LHCN-M2 (cell line): ENCODE measurements at places on chromosomes 12 and 14. TPM values are rescaled to one million over a fixed set of nuclear protein-coding genes. Genes with fewer than 3 reads are reported as not detected.

DNA sequence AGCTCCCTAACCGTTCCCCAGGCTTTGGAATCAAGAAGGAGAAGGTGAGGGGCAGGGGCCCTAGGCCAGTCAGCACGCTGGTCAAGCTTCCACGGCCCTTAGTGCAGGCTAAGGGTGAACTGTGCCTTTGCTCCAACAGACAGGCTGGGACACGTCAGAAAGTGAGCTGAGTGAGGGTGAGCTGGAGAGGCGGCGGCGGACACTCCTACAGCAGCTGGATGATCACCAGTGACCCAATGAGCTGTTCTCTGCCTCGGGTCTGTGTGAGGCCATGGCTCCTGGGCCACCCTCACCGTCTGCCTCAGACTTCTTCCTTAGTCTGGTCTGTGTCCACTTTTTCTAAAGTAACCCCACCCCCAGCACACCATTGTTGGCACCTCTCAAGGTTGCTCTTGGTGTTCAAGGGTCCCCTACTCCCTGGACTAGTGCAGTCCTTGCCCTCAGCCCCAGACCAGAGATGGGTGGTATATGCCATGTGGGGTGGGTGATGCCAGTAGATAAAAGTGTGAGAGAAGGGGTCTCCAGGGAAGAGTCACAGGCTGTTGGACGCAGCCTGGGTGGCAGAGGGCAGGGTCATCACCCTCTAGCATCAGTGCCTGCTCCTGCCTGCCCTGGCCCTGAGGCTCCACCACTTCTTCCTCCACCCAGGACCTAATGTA lies 20.7 kb downstream of the PRPF40B start:
- no peak for DNase-seq

GRCh38 chr12:25830456-25830855 lies 128.0 kb upstream of the RASSF8 start:
- DNase-seq: no peak

DNA sequence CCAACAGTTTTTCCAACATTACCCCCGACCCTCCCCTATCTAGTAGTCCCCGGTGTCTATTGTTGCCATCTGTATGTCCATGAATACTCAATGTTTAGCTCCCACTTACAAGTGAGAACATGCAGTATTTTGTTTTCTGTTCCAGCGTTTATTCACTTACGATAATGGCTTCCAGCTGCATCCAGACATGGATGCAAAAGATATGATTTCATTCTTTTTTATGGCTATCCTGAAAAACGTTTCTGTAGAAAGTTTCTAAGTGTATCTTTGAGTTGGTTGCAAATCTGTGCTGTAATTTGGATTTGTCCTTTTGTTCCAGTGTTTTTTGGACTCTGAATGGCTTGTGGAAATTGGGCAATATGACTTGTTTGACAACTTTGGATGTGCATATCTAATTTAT lies 11.7 kb downstream of the SP1 start:
- DNase-seq: no peak

DNA sequence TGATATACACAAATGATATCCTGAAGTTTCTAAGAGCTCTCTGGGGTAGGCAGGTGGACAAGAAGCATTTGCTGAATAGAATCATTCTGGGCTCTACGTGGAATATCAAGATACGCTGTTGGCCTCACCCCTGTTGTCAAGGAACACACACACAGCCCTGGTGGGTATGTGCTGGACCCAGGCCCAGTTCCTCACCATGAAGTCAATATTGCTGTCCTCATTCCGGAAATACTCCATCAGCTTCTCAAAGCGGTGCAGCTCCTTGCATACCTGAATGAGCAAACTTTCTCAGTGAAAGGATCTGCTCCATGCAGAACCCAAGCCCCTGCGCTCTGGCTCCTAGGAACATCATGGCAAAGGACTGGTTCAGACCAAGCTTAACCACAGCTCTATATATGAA lies 31.4 kb downstream of the PRPF40B start:
- DNase-seq: no peak

GRCh38 chr12:94203796-94204195 lies 55.4 kb downstream of the PLXNC1 start:
- DNase-seq: no peak

DNA sequence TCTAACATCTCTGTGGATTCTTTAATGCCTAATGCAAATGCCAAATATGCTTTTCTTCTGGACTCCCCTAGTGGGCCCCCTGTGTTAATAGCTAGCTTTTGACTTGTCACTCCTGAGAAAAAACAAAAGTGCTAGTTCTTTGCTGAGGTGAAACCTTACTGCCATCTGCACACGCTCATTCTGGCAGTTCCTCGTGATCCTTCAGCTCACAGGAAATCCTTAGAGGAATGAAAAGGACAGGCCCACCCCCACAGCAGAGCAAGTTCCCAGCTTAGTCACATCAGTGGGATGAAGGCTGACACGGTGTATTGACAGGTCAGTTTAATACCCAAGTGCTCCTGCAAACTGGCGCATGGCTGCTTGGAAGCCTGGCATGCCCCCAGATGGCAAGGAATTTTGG lies 165.1 kb upstream of the ATP2B1 start:
- DNase-seq: peak; percentile 73

GRCh38 chr14:74506411-74506851 lies 12.9 kb downstream of the ISCA2 start:
- no peak for DNase-seq

DNA sequence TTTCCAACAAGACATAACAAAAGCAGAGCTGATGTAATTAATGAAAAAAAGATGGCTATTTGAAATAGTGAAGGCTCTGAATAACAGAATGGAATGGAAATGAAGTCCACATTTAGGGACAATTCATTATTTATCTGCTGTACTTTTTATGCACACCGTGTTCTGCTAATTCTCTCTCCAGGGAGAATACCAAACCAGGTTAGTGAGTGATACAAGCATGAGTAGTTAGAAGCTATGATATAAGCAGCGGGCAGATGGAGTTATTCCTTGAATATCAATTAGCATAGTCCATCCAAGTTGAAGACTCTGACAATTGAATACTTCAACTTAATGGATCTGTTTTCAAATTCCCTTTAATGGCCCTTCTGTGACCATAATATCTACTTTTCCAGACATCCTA lies 162.1 kb upstream of the TMTC2 start:
- no peak for DNase-seq

DNA sequence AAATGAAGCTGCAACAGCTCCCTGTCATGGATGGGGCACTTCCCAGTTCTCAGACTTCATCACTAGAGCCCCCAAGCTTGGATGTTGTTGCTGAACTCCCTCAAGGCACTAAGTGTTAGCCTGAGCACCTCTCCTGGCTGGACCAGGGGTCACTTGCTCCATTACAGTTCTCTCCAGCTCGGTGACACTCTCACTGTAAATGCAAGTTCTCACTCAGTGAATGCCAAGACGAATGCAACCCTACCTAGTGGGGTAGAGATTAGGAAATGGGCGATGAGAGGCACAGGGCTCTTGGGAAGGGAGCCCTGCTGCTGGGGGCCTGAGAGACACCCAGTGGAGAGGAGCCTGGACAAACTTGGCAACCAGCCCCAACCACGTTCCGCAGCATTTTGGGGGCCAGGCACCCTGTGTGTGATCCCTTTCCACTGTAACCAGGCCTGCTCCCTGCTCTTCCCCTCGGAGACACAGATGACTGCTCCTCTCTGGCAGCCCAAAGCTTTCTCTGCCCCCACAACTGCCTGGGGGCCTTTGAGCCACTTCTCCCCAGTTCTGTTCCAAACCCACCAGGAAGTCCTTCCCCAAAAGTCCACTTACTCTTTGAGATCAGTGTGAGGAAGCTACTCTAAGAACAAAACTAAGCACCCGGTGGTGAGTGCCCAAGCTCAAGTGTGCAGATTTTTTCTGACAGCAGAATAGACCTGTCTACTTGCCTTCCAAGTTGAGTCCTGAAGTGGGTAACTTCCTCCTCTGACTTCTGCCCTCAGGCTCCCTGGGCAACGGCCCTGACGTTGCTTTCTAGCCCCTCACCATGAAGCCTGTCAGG lies 8.0 kb upstream of the SELPLG start:
- no peak for DNase-seq

GRCh38 chr12:129873833-129874208 lies 30.0 kb downstream of the TMEM132D start:
- DNase-seq: no peak

- peak; percentile 85 for DNase-seq
These were observed 552.3 kb downstream of the SLC16A7 start for GRCh38 chr12:60148109-60148508.

Gene OASL
- 4.3 and 4.5 TPM in 2 replicates for total RNA-seq

Gene CELA1
- total RNA-seq: not detected in 2 replicates
